Spleen (tissue), 13 donors: ENCODE measurements at places on chromosomes 2 and 18. TPM values are rescaled to one million over a fixed set of nuclear protein-coding genes. Genes with fewer than 3 reads are reported as not detected.
A peak's percentile ranks its signal among the peaks of the same experiment; 100 is the strongest.

Gene SLC8A1
- 0.77 TPM for polyA plus RNA-seq

DNA sequence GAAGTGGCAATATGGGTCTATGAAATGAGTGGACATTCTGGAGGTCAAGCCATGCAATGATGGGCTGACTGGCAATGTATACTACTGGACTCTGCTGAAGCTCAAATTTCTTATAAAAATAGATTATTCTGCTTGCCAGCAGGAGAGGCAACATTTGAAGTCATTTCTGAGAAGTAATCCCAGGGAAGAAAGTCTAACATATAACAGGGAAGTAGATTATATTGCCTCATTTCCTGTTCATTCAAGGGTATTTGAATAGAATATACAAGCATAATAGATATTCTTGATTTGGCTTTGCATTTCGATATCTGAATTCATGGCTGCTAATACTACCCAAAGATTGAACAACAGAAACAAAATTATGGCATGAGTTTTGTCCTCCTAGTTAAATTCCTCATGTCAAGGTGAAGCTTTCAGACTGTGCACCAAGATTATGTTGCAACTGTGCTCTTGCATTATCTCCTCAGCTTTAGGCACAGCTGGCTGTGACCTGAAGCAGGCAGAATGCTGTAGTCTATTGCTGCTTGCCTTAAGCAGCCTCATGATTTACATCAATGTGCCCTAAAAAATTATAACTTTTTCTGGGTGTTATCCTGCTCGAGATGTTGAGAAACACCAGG lies 13.3 kb upstream of the TMX3 start:
- H3K4me3 ChIP-seq: no peak overlapping the region
- H3K36me3 ChIP-seq: no peaks in the 10 kb centered on the region
- DNase-seq: no peak
- H3K4me1 ChIP-seq: no peaks in the 10 kb centered on the region
- no peaks in the 10 kb centered on the region for H3K27me3 ChIP-seq

DNA sequence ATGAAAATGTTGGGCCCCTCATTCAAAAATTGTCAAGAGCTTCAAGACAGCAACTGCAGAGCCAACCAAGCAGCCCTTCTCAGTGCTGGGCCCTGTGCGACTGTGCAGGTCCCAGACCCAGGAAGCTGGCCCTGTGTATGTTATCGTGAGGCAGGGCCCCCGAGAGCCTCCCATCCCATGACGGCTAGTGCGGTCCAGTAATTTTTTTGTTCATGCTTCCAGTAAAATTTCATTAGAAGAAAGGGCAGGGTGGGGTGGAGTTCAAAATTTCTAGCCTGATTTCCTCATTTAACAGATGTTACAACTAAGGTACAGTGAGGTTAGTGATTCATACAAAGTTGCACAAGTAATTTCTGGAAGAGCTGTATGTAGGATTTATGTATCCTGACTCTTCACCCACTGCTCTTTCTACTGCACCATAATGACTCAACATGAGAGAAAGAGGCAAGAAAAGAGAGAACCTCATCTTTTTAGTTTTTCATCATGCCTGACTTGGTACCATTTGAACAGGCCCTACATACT lies 105.5 kb downstream of the ZEB2 start:
- H3K27me3 ChIP-seq: no peaks in the 10 kb centered on the region
- peak; percentile 80 for DNase-seq
- H3K27ac ChIP-seq: peak overlapping the region; percentile 77
- H3K4me3 ChIP-seq: no peak overlapping the region

- DNase-seq: no peak
- no peaks in the 10 kb centered on the region for H3K36me3 ChIP-seq
- no peaks in the 10 kb centered on the region for H3K4me1 ChIP-seq
- no peak overlapping the region for H3K27ac ChIP-seq
Measured at GRCh38 chr2:107684421-107684820, 142.3 kb upstream of the RGPD4 start.

DNA sequence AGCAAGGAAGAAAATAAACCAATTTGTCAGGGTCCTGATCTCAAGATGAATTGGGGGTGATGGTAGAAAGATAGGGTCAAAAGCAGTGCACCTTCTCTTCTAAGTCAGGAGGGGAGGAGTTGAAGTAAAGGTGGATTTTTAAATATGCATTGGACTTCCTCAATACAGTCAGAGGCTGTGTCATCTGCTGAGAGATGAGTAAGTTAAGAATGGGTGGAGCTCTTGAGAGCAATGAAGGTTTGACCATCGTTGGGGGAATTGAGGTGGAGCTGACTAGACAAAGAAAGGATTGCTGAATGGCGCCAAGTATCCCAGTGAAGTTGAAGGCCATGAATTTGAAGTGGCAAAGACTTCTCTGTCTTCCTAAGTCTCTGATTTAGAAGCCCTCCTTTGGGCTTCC lies 18.4 kb upstream of the CPO start:
- H3K27me3 ChIP-seq: no peaks in the 10 kb centered on the region
- no peak overlapping the region for H3K27ac ChIP-seq
- no peak for DNase-seq
- no peaks in the 10 kb centered on the region for H3K36me3 ChIP-seq
- no peaks in the 10 kb centered on the region for H3K4me1 ChIP-seq
- H3K4me3 ChIP-seq: no peak overlapping the region
